ENCODE measurements at places on chromosomes 4 and X.

- DNase-seq: no peak
These were observed 38.0 kb upstream of the ADGRL3 start for GRCh38 chr4:61162116-61162515.

GRCh38 chrX:122439831-122440230 is 744.2 kb upstream of the GRIA3 start:
- no peak for DNase-seq

DNA sequence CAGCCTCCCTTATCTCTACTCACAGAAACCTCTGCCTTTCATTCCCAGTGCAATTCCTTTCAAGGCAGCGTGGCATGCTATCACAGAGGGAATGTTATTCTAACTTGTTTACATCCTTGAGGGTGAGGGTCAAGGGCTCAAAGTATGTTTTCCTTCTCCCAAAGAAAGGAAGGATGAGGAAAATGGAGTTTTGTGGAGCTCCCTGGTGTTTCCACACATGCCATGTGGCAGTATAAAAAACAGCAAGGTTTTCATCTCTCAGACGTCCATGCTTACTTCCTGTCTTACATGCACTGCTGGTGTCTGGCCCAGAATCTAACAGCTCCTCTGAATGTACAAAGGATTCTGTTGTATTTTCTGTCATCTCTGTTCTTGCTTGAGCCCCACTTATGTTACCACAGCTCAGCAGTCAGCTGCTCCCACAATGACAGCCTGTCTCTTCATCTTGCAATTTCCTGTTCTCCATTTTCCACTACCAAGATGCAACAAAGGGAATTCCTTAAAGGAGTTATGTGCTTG is 128.0 kb downstream of the SNCA start:
- DNase-seq: no peak

DNA sequence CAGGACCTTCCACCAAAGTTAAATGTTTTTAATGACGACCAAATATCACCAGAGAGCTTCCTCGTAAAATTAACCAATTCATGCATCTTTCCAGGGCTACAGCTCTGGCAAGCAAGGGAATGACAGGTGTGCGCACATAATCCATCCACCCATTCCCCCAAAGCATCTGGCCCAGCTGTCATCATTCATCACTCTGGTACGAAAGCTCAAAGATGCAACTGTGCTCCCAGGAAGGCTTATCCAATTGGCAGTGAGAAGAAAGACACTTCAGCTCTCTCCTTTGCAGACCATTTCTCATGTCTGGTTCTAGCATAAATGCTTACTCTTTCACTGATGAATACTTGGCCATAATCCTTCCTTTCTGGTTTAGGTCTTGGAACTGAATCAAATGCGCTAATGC is 139.2 kb downstream of the NSUN7 start:
- no peak for DNase-seq

- DNase-seq: no peak
These were observed 98.8 kb upstream of the STX18 start for GRCh38 chr4:4640692-4641091.

- no peak for DNase-seq
These were observed 22.5 kb downstream of the RWDD4 start for GRCh38 chr4:183636503-183636902.

DNA sequence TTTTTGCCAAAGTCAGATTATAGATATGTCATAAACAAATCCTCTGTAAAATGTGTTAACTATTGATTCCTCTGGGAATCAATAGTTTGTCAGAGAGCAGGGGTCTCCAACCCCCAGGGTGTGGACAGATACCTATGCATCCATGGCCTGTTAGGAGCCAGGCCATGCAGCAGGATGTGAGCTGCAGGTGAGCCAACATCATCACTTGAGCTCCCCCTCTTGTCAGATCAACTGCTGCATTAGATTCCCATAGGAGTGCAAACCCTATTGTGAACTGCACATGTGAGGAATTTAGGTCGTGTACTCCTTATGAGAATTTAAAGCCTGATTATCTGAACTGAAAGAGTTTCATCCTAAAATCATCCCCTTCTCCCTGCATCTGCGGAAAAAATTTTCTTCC is 1365.4 kb downstream of the ARAP2 start:
- no peak for DNase-seq

DNA sequence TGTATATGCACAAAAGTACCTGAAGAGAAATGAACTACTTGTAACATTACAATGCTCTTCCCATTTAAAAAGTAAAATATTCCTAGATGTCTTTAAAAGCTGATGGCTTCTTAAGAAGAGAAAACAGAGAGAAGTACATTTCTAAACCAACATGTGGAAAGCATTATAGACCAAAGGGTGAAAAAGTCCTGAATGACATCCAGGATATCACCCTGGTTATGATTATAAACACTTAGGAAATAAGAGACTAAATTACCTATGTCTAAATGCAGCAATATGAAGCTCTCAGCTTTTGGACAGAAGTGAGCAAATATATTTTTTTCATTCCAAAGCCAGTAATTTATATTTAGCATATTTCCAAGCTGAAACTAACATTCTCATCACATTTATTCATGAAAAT is 21.7 kb upstream of the EGFL6 start:
- DNase-seq: no peak

- peak; percentile 17 for DNase-seq
These were observed 47.9 kb upstream of the RGN start for GRCh38 chrX:47030339-47030738.

DNA sequence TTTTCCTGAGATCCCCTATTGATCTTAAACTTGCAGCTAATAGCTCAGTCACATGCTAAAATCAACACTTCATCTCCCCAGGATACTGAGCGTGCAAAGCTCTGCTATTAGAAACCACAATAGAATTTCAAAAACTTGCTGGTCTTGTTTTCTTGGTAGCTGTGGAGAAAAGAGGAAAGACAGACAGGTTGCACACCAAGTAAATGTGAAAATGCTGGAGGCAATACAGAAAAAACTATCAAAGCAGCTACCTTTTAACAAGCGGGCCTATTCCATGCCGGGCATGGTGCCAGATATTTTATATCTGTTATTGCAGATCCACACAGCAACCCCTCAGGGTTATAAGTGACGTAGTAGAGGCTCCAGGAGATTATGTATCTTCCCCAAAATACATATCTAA is 171.9 kb downstream of the DCTD start:
- peak; percentile 86 for DNase-seq
